ENCODE measurements at places on chromosomes 7 and 10. TPM values are rescaled to one million over a fixed set of nuclear protein-coding genes. Genes with fewer than 3 reads are reported as not detected.

TSC22D4 gene
- 57.9 TPM for polyA plus RNA-seq

PTPRE gene
- polyA plus RNA-seq: 5.8 TPM

C10orf53 gene
- polyA plus RNA-seq: not detected

SPAM1 gene
- not detected for polyA plus RNA-seq

LIPN gene
- not detected for polyA plus RNA-seq

METTL27 gene
- polyA plus RNA-seq: 13.6 TPM

TRPV5 gene
- polyA plus RNA-seq: 1.7 TPM

ARHGEF5 gene
- polyA plus RNA-seq: 17.6 TPM

HTR7 gene
- 0.33 TPM for polyA plus RNA-seq

ESYT2 gene
- polyA plus RNA-seq: 37.8 TPM

GRCh38 chr10:22251751-22252223, 34.0 kb upstream of the EBLN1 start:
- DNase-seq: peak; percentile 84

GRCh38 chr10:54342058-54342457, 459.0 kb downstream of the PCDH15 start:
- no peak for DNase-seq

DNA sequence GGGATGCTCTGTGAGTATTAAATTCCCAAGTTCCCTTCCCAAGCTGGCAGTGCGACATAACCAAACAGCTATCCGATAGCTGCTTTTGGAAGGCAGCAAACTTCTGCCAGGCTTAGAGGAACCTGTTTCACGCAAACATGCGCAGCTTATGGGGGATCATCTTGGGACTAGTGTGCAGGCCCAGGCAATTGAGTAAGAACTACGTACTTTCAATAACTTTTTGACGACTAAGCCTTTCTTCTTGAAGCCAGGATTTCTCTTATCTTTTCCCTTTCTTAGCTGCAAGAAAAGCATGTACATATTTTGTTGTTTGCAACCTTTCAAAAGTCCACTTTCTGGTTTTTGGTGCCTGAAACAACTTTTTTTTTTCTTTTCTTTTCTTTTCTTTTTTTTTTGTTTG, 28.7 kb upstream of the SEPHS1 start:
- no peak for DNase-seq

- no peak for DNase-seq
These were observed 85.6 kb downstream of the NEUROD6 start for GRCh38 chr7:31254926-31255325.

GRCh38 chr7:45450571-45451204, 123.5 kb upstream of the ADCY1 start:
- no peak for DNase-seq

DNA sequence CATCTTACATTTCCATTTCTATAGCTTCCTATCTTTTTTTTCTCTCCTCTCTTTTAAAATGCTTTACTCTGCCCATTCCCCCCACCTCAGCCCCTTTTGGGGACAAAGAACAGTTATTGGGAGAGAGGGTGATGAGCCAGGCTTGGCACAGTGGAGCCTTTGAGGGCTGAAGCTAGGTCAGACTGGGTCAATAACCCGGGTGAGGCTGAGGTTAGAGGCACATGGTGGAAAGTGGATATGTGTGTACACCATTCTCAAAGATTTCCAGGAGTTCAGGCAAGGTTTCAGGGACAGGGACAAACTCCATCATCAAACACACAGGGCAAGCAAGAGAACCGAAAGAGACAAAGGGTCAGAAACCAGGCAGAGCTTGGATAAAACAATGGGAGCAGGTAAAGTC, 11.5 kb downstream of the ABCB4 start:
- DNase-seq: no peak

- no peak for DNase-seq
These were observed 34.7 kb downstream of the ADRB1 start for GRCh38 chr10:114078346-114078745.

DNA sequence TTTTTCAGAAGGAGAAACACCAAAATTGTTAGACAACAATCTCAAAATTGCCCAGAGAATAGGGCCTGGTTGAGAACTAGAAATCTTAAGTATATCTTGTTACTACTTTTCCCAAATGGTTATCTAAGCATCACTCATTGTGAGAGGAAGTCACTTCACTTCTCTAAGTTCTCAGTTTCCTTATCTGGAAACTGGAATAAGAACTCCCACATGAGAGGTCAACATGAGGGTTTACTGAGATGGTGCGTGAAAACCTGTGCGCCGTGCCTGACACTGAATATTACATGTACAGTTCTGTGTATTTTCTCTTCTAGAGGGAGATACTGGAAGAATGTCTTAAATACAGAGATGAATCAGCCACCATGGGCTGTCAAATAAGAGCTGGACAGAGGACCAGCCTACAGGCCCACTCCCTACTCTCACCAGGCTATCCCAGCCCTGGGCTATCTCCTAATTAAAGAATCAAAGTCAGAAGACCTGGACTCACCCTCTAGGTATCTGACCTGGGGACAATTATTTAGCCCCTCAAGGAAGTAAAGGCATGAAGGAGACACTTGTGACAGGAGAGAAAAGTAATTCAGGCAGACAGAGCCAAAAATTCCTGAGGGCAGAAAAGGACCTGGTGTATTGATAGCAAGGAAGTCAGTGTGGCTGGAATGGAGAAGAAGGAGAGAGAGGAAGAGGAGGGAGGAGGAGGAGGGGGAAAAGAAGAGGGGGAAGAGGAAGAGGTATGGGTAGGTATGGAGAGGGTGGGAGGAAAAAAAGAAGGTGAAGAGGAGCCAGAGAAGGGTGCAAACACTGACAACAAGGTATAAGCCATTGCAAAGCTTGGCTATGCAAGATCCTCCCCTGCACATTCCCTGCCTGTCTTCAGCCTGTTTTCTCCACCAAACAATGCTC, 44.9 kb downstream of the CCDC71L start:
- no peak for DNase-seq

DNA sequence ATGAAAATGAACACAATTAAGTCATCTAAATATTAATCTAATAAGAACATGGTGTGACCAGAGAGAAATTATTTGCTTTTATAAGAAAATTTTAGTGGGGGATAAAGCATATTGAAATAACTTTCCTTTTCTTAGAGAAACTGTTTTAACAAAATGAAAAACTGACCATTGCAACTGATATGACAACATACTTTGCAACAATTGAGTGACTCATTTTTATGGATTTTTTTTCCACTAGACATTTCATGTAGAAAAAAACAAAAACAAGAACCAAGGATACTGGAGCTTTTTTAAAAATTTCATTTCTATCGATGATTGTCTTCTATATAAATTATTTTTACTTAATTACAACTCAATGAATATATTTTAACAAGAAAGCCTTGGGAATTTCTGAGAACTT, 90.0 kb downstream of the C1GALT1 start:
- no peak for DNase-seq

DNA sequence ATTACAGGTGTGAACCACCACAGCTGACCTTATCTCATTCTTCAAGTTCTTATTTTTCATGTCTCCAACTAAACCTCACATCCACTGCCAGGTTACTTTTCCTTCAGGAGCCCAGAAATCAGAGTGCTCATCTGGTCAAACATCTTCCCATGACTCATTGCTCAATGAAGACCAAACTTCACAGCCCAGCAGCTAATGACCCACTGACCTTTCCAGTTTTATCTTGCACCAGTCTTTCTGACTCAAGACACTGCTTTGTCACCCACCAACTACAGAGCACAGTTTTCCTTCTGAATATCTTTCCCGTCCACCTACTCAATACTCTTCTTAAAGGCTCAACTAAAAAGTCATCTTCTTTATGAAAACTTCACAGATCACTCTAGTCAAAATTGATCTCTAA, 245.1 kb downstream of the CHCHD3 start:
- no peak for DNase-seq

DNA sequence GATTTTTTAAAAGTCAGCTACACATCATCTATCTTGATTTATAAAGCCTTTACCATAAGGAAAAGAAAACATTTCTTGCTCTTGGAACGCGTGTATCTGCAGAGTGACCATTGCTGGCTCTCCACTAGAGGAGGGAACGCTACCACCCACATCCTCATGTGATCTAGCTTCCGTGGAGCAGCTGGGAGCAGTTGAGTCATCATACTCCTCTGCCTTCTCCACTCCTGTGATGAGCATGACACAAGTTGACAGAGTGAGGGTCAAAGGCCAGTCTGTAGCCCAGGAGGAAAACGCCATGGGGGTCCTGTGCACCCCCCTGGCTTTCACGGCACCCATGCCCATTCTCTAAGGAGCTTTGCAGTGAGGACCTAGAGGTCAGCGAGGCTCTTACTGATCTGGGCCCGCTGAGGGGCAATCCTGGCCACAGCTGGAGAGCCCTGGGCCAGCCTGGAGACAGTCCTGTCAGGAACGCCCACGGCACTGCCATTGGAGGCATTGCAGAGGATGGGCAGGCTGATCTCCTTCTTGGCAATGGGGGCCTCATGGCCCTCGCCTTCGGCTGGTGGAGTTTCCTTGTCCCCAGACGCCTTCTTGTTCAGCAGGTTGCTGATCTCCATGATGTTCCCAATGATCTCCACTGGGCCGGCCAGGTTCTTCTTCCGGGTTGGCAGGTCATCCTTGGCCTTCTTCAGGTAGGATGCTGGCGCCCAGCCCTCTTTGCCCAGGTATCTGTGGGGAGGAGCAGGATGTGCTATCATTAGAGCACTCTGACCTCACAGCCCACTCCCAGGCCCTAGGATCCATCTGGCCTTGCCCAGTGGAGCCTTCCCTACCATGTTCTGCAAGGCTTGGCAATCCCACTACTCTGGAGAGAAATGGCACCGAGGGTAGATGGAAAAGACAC, 119.2 kb downstream of the NEURL1 start:
- no peak for DNase-seq

Data from renal pelvis (tissue), 12 donors.